HT1080 (cell line): ENCODE measurements at places on chromosomes 12 and 14. TPM values are rescaled to one million over a fixed set of nuclear protein-coding genes. Genes with fewer than 3 reads are reported as not detected.
A peak's percentile ranks its signal among the peaks of the same experiment; 100 is the strongest.

Gene RNASE4
- 0.82 and 0.87 TPM in 2 replicates for total RNA-seq

Gene AKT1
- total RNA-seq = 147 and 173 TPM in 2 replicates

Gene PPP1CC
- total RNA-seq = 139 and 186 TPM in 2 replicates

Gene BHLHE41
- total RNA-seq = 0.60 and 1.5 TPM in 2 replicates

Gene GLIPR1L1
- not detected in 2 replicates for total RNA-seq

DNA sequence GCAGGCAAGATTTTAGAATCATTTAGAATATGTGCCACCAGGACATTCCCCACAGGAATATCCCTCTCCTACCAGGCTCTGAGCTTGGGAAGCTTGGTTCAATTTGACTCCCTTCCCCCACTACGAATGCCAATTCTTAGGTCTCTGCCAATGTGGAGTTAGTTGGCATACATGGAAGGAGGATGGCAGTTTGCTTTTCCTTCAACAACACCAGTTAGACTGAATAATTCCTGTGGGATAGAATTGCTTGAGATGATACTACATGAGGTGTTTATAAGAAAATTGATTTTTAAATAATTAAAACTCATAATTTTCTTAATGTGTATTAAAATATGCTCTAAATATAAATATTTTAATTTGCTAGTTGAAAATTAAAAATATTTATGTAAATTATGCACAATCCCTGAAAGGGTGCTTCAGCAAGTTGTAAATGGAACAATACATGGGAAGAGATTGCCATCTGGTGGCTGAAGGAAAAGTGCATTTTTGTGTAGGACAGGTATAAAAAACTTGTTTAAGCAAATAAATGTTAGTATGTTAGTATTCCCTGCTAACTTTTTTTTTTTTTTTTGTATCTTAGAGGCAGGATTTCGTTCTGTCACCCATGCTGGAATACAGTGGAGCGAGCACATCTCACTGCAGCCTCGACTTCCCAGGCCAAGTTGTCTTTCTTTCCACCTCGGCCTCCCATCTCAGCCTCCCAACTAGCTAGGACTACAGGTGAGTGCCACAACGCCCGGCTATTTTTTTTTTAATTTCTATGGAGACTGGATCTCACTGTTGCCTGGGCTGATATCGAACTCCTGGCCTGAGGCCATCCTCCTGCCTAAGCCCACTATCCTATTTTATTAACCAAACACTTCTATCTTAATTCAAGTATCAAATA, 25.8 kb upstream of the STRAP start:
- DNase-seq = peak; percentile 46

- no peak for DNase-seq
These were observed 2.7 kb upstream of the PACS2 start for GRCh38 chr14:105311838-105312237.

- no peak for DNase-seq
These were observed 201.5 kb downstream of the FOXN3 start for GRCh38 chr14:89215531-89215930.

GRCh38 chr14:68172216-68172615, 352.6 kb downstream of the RAD51B start:
- no peak for DNase-seq

DNA sequence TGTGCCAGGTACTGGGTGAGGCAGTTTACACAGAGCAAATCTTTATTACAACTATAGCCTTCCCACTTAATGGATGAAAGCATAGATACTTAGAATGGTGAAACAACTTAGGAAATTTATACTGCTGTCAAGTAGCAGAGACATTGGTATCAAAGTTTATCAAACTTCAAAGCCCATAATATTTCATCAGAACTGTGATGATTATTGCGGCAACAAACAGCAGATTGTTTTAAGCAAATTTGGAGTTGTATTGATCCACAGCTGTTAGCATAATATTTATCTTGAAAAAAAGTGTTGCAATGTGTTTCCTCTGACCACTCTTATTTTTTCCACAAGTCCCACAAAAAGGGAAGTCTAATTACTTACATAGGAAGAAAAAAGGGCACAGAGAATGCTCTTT, 2.0 kb upstream of the SLCO1B3 start:
- DNase-seq = no peak

DNA sequence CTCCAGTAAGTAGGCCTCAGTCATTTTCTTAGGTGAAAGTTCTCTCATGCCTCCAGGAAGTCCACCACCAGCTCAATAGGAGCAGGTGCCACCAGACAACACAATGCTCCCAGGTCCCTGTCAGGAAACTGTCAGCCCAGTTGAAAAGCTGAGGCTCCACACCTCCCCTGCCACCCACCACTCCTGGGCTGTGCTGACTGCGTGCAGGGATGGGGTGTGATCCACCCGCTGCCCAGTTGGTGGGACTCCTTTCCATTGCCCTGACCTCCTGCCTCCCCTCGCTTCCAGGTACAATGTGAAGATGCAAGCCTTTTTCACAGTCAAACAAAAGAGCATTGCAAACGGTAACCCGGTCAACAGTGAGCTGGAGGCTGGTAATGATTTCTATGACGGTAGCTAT, 64.8 kb upstream of the RIN3 start:
- DNase-seq = no peak

DNA sequence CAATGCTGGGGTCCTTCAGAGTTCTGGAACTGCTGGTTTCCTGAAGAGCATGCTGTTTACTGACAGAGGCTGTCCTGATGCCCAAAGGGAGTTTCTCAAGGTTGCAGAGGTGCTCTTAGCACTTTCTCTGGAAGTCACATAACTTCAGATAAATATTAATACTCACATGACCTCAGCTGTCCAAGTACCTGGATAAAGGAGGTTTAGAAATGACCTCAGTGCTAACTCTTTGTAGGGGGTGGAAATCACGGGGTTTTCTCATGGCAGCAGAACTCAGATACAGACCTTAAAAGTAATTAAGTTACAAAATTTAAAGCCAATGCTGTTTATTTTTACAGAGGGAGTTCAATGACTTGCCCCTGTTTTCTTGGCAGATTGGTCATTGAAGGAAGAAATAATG, 225.9 kb downstream of the MSRB3 start:
- no peak for DNase-seq

- no peak for DNase-seq
These were observed 165.3 kb downstream of the ALX1 start for GRCh38 chr12:85445060-85445938.
